ENCODE measurements at places on chromosomes 6 and 20.

DNA sequence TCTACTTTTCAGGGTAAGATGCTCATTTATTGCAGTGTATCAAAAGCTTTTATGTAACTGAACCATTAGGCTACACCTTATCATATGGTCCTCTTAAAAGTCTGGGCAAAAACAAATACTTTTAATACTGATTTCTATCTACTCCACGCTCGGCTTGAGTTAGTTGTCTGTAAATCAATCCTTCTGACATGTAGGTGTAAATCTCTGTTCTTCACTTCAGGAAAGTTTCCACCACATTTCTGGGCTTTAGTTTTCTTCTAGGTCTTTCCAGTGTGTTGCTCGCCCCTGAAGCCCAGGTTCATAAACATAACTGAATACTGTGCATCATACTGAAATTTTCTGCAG is 89.2 kb upstream of the RNF217 start:
- DNase-seq = no peak

GRCh38 chr6:67722861-67723261 is 912.2 kb upstream of the ADGRB3 start:
- DNase-seq = no peak

- peak; percentile 52 for DNase-seq
These were observed 858 bp downstream of the FAM83D start for GRCh38 chr20:38926934-38927616.

- no peak for DNase-seq
These were observed 113.0 kb upstream of the LAMP5 start for GRCh38 chr20:9401371-9401770.

DNA sequence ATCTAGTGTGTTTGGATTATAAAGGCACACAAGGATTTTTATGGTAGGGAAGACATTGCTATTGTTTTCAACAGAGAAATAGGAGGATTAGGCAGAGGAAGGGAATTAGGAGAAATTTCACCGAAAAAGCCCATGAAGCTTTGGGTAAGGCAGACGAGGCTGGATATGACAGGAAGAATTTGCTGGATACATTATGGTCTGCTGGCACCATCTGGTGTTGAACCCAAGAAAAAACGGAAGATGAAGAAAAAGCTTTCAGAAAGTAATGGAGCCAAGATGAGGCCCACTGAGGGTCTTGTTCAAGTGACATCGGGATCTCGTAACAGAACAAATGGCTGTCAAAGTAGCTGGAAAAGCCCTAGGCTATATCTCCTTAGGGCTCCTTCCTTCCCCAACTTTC is 56.5 kb downstream of the OR2J2 start:
- no peak for DNase-seq

GRCh38 chr6:30724906-30725667 is 4.9 kb downstream of the TUBB start:
- DNase-seq = no peak

All from NCI-H146 (cell line).